Thoracic aorta (tissue), 2 donors: ENCODE measurements at places on chromosomes 2 and 18. TPM values are rescaled to one million over a fixed set of nuclear protein-coding genes. Genes with fewer than 3 reads are reported as not detected.

Gene EFHD1
- 111 TPM for total RNA-seq

- no peak overlapping the region for H3K27ac ChIP-seq
- DNase-seq, result no peak
- H3K36me3 ChIP-seq, result no peaks in the 10 kb centered on the region
Measured at GRCh38 chr18:35642802-35643201, 61.3 kb downstream of the GALNT1 start.

DNA sequence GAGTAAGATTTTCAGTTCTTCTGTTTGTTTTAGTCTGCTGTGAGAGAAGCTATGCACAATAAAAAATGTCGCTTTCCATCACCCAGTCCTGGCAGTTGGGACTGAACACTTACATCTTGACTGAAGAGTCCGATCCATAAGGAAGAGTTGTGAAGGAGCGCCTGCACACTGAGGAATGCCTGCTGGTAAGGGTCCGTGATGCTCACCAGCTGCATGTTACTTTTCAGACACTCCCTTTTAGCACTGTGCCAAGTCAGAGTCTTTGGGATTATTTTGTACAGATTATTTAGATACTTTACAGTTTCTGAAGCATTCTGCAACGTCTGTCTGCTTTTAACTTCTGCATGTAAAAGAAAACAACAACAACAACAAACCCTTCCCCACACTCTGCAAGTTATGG is 42.6 kb upstream of the CD302 start:
- H3K4me1 ChIP-seq, result no peaks in the 10 kb centered on the region
- H3K36me3 ChIP-seq, result no peaks in the 10 kb centered on the region
- H3K4me3 ChIP-seq, result no peak overlapping the region
- H3K27ac ChIP-seq, result no peak overlapping the region

- no peaks in the 10 kb centered on the region for H3K27me3 ChIP-seq
- no peak overlapping the region for H3K4me3 ChIP-seq
- no peak for DNase-seq
- H3K4me1 ChIP-seq, result no peaks in the 10 kb centered on the region
Measured at GRCh38 chr2:147231607-147232006, 613.2 kb upstream of the ACVR2A start.

Gene GPR35
- 3.4 TPM for total RNA-seq

Gene STPG4
- not detected for total RNA-seq

- DNase-seq, result no peak
- no peaks in the 10 kb centered on the region for H3K27me3 ChIP-seq
- no peak overlapping the region for H3K4me3 ChIP-seq
Measured at GRCh38 chr2:134405611-134406081, 151.8 kb downstream of the MGAT5 start.

- H3K4me1 ChIP-seq, result peaks cover 48% of the 10 kb centered on the region
- H3K4me3 ChIP-seq, result peak overlapping the region; percentile 15
- peaks cover 78% of the 10 kb centered on the region for H3K36me3 ChIP-seq
- no peak for DNase-seq
Measured at GRCh38 chr2:28406276-28407096, 13.8 kb downstream of the FOSL2 start.

Gene QPCT
- 6.8 TPM for total RNA-seq

Gene LIPG
- total RNA-seq, result 2.8 TPM

DNA sequence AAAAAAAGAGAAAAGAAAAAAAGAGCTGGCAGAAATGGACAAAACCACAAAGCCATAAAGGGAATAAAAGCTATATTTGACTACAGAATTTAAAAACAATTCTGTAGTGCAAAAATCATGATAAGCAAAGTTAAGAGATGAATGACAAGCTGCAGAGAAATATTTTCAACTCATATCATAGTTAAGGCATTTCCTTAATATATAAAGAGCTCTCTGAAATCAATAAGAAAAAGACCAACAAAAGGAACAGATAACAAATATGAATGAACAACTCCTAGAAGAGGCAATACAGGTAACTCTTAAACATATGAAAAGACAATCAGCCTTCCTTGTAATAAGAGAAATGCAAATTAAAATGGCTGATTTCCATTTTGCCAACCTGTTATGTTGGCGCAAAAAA is 26.2 kb downstream of the OTOF start:
- H3K27me3 ChIP-seq, result no peaks in the 10 kb centered on the region
- H3K27ac ChIP-seq, result no peak overlapping the region
- no peaks in the 10 kb centered on the region for H3K4me1 ChIP-seq
- no peak overlapping the region for H3K4me3 ChIP-seq
- no peaks in the 10 kb centered on the region for H3K36me3 ChIP-seq
- DNase-seq, result no peak

GRCh38 chr2:111194835-111195621 is 74.3 kb downstream of the BCL2L11 start:
- no peaks in the 10 kb centered on the region for H3K4me1 ChIP-seq
- H3K27me3 ChIP-seq, result no peaks in the 10 kb centered on the region
- H3K36me3 ChIP-seq, result no peaks in the 10 kb centered on the region

- H3K4me1 ChIP-seq, result no peaks in the 10 kb centered on the region
- no peaks in the 10 kb centered on the region for H3K27me3 ChIP-seq
- peaks cover under 1% of the 10 kb centered on the region for H3K36me3 ChIP-seq
- H3K4me3 ChIP-seq, result no peak overlapping the region
Measured at GRCh38 chr2:207616185-207616584, 9.0 kb downstream of the METTL21A start.

Gene NTSR2
- not detected for total RNA-seq

DNA sequence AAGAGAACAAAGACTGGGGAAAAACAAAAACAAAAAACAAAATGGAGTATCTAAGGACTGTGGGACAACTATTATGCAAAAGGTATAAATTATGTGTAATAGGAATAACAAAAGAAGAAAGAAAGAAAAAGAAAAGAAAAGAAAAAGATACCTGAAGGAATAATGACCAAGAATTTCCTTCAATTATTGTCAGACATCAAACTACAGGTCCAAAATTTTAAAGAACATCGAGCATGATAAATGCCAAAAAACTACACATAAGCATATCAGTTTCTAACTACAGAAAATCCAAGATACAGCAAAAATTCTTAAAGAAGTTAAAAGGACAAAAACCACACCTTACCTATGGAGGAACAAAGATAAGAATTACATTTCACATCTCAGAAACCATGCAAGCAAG is 93.0 kb downstream of the SPIRE1 start:
- no peak for DNase-seq
- no peak overlapping the region for H3K27ac ChIP-seq
- H3K36me3 ChIP-seq, result no peaks in the 10 kb centered on the region
- no peak overlapping the region for H3K4me3 ChIP-seq

DNA sequence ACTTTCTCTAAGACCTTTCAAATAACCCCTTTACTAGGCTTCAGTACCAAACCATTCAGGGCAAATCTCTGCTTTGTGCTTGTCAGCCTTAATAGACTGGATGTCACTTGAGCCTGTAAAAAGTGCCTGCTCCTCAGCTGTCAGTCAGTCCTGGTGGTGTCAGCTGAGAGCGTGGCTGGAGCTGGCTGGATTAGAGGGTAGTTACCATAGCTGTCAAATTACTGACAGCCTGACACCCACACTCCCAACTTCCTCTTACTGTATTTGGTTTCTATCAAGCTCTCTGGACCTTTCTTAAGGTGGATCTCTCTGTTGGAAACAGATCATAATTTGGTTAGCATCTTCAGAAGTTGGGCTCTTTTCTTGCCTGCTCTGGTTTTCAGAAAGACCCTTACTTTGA is 371.4 kb upstream of the ATP5MC3 start:
- H3K4me1 ChIP-seq, result no peaks in the 10 kb centered on the region
- H3K27ac ChIP-seq, result no peak overlapping the region
- no peak overlapping the region for H3K4me3 ChIP-seq

Gene SUPT7L
- total RNA-seq, result 34.4 TPM

DNA sequence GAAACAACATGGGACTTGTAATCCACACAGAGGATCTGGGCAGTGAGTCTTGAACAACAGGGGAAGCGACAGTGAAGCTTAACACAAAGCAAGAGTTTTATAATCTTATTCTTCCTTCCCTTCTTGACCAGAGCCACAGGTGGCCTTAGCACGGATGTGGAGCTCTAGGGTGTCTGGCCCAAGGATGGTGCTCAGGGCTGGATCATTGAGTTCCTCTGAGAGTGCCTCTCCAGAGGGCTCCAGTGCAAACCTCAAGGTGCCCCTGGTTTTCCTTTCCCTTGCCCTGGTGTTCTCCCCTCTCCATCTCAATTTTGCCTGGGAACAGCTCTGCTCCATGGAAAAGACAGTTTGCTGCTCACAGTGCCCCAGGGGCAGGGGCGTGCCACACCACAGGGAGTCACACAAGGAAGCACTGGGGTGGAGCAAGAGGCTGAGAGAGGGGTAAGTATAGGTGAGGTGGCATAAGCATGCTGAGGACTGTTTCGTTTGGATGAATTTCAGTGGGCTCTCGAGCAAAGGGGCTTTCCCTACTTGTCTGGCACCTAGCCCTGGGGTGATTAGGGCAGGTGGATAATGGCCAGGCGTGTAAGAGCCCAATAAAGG is 88.6 kb upstream of the B3GNT7 start:
- no peaks in the 10 kb centered on the region for H3K4me1 ChIP-seq
- H3K36me3 ChIP-seq, result no peaks in the 10 kb centered on the region
- DNase-seq, result no peak
- no peak overlapping the region for H3K4me3 ChIP-seq
- H3K27me3 ChIP-seq, result no peaks in the 10 kb centered on the region

DNA sequence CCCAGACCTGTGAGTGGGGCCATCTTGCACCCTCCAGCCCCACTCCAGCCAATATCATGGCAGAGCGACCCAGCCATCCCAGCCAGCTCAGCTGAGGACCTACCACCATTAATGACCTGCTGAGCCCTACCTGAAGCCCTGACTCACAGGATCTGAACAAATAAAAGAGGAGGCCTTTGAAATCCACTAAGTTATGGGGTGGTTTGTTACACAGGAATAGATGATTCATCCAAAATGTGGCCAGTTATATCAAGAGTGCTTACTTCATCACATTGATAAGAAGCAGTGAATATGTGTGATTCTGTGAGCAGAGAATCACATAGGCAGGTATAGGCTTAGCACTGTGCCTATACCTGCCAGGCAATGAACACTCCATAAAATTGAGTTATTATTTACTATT is 34.7 kb upstream of the FAM124B start:
- H3K4me1 ChIP-seq, result peaks cover under 1% of the 10 kb centered on the region
- H3K36me3 ChIP-seq, result no peaks in the 10 kb centered on the region
- no peak overlapping the region for H3K4me3 ChIP-seq
- H3K27ac ChIP-seq, result no peak overlapping the region

DNA sequence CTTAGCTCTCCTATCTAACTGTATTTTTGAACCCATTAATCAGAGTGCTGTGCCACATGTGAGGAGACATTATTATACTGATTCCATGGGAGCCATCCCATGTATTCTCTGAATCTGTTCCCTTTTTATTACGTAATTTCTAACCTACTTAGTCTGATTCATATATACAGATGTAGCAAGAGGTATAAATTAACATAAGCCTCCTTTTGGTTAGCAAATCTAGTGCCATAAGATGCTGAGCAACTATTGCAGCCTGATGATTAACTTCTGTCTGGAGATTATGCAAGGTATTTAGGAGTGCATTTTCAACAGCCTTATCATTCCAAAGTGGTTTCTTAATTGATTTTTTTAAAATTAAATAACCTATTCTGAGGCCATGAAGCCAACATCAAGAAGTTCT is 114.1 kb upstream of the MSH2 start:
- DNase-seq, result no peak
- no peaks in the 10 kb centered on the region for H3K27me3 ChIP-seq
- H3K36me3 ChIP-seq, result no peaks in the 10 kb centered on the region
- no peak overlapping the region for H3K4me3 ChIP-seq
- H3K27ac ChIP-seq, result no peak overlapping the region

- no peaks in the 10 kb centered on the region for H3K4me1 ChIP-seq
- DNase-seq, result no peak
- no peaks in the 10 kb centered on the region for H3K36me3 ChIP-seq
- no peaks in the 10 kb centered on the region for H3K27me3 ChIP-seq
- no peak overlapping the region for H3K27ac ChIP-seq
Measured at GRCh38 chr18:61413396-61413795, 80.2 kb downstream of the CDH20 start.

Gene FBXO41
- total RNA-seq, result 6.1 TPM

DNA sequence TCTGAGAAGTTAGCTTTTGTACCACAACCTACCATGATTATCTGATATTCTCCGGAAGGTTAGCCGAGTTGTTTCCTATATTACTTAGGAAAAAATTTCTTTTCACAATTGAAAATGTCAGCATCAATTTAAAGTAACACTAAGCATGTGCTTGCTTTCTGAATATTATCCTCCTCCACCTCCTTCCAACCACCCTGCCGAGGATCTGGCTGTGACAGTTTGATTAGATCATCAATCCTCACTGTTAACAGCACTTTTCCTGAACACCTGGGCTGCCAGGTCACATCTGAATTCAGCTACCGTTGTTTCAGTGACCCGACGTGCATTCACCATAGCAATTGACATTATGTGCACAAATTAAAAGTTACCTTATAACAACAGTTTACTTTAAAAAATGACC is 207.0 kb downstream of the ZNF407 start:
- DNase-seq, result no peak
- peaks cover 16% of the 10 kb centered on the region for H3K4me1 ChIP-seq
- H3K27ac ChIP-seq, result no peak overlapping the region
- no peaks in the 10 kb centered on the region for H3K36me3 ChIP-seq
- no peak overlapping the region for H3K4me3 ChIP-seq

DNA sequence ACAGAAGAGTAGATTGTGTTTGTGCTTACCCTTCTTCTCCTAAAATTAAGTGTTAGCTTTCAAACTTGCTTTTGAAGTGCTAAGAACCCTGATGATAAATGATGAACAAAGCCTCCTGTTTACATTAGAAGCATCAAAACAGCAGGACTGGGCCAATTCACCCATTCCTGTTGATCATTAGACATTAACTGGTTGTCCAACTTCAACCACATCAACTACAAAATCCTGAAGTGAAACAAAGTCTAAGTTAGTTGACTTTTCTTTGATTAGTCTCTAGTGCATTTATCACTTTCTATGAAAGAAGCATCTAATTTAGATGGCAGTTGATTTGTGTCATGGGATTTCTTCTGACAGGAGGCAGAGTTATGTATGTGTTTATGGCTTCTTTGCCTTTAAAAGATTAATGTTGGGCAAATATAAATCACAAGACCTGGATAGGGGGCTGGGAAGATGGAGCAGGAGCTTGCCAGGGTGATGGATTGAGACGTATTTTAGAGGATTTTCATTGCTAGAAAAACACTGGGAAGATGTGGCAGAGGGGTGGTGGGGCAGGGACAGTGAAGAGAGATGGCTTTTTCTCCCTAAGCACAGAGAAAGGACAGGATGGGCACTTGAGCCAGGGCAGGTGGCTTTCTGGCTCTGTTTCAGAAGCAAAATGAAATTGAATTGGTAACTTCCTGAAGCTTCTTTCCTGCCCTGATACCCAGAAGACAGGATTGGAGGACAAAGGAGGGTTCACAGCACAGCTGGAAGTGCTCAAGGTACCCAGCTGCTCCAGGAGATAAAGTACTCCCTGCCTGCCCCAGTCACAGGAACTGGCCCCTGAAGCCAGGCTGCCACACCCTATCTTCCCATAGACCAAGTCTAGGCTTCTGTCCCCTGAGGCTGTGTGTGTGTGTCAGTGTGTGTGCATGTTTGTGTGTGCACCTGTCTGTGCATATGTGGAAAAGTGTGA is 20.5 kb downstream of the GYPC start:
- H3K27me3 ChIP-seq, result no peaks in the 10 kb centered on the region
- no peak for DNase-seq
- no peaks in the 10 kb centered on the region for H3K4me1 ChIP-seq
- H3K27ac ChIP-seq, result no peak overlapping the region
- no peak overlapping the region for H3K4me3 ChIP-seq

Gene ALKAL2
- 11.3 TPM for total RNA-seq

GRCh38 chr2:65404988-65405697 is 27.3 kb downstream of the SPRED2 start:
- no peak overlapping the region for H3K4me3 ChIP-seq
- H3K36me3 ChIP-seq, result no peaks in the 10 kb centered on the region
- DNase-seq, result no peak
- peaks cover 4% of the 10 kb centered on the region for H3K4me1 ChIP-seq
- no peak overlapping the region for H3K27ac ChIP-seq
- no peaks in the 10 kb centered on the region for H3K27me3 ChIP-seq
